ENCODE measurements at places on chromosomes 13 and 19.

GRCh38 chr13:48510698-48511097 lies 22.2 kb downstream of the RCBTB2 start:
- DNase-seq = no peak

- DNase-seq = no peak
Measured at GRCh38 chr19:10670876-10671804, 17.0 kb downstream of the ILF3 start.

DNA sequence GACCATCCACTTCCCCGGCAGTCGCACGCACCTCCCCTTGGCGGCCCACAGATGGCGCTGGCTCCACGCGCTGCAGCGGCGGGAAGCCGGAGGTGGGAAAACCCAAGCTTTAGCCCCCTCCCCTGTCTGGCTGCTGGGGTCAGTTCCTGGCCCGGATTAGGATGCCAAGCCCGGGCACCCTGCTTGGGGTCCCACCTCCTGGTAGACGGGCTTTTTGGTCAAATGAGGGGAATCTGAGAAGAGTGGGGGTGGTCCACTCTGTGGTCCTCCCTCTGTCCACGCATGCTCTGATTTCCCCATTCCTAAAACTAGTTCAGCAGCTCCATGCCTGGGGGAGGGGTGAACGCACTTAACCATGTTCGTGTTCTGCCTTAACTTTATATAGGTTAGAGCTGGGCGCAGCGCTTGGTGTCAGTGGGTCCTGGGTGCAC lies 8.1 kb upstream of the ADGRE2 start:
- no peak for DNase-seq

GRCh38 chr13:66558506-66558905 lies 671.6 kb downstream of the PCDH9 start:
- DNase-seq = no peak

GRCh38 chr13:51723529-51723928 lies 80.4 kb downstream of the DHRS12 start:
- no peak for DNase-seq

DNA sequence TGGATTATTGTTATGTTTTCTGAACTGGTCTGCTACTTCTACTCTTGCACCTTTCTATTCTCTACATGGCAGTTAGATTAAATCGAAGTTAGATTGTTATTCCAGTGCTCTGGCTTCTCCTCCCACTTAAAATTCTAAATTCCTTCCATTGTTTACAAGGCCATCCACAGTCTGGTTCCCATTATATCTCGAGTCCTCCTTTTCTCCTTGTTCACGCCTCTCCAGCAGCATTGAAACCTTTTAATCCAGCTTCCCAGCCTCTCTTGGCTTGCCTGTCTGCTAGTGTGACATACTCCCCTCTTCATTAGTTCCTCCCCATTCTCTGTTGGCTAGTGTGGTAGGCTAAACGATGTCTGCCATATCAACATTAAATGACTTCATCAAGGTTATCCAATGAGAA lies 54.5 kb downstream of the DNAJC15 start:
- no peak for DNase-seq

GRCh38 chr13:73465617-73465971 lies 406.8 kb downstream of the KLF5 start:
- no peak for DNase-seq

GRCh38 chr13:59991395-59991794 lies 172.3 kb downstream of the DIAPH3 start:
- no peak for DNase-seq

GRCh38 chr13:37382146-37382545 lies 216.4 kb downstream of the POSTN start:
- DNase-seq = no peak

GRCh38 chr13:78228940-78229339 lies 310.3 kb upstream of the EDNRB start:
- no peak for DNase-seq

DNA sequence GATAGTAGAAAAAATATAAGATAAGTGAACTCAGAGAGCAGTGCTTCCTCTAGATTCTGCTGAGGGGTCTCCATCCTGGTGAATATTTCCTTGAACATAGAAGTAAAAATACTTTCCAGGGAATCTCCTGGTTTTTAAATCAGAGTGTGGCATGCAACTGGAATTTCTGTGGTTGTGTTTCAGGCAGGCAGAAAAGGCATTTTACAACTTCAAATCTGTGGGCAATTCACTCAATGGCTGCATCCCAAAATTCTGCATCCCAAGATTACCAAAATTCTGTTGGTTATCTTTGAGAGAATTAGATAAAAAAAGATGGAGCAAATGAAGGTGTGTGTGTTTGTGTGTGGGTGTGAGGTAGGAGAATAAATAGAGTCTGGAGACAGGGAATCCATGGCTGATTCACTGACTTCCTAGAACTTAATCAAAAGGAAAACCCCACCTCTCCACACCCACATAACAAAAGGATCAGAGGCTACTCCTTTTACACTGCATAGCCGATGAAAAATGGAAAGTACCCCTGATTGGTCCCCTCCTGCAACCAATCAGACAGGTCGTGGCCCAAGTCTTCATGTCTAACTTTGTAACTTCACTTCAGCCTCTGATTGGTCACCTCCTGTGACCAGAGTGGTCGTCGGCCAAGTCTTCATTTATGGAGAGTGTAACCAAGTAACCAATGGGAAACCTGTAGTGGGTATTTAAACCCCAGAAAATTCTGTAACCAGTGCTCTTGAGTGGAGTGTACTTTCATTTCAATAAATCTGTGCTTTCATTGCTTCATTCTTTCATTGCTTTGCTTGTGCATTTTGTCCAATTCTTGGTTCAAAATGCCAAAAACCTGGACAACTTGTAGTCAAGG lies 112.8 kb downstream of the DLEU7 start:
- no peak for DNase-seq

GRCh38 chr13:32496599-32497160 lies 41.9 kb downstream of the N4BP2L2 start:
- no peak for DNase-seq

GRCh38 chr13:32629866-32630265 lies 43.6 kb downstream of the PDS5B start:
- DNase-seq = no peak

GRCh38 chr19:41166944-41167804 lies 25.8 kb upstream of the CYP2S1 start:
- no peak for DNase-seq

- DNase-seq = peak; percentile 15
Measured at GRCh38 chr19:19661675-19662251, 1.7 kb downstream of the ATP13A1 start.

DNA sequence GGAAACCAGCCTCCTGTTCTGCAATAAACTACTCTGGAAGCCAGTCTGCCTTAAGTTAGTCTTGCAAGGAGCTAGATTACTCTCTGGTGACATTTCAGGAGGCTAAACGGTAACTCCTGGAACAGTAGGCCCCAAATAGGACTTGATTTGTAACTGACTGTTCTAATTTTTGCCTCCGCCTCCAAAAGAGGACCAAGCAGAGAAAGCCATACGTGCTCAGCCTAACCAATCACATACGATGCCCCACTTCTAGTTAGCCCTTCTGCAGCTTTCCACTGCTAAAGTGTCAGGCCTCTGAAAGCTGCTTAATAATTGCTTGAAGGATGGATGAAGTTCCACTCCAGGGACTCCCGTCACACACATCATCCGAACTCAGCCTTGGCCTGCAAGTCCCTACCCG lies 744 bp downstream of the ZNF805 start:
- no peak for DNase-seq

DNA sequence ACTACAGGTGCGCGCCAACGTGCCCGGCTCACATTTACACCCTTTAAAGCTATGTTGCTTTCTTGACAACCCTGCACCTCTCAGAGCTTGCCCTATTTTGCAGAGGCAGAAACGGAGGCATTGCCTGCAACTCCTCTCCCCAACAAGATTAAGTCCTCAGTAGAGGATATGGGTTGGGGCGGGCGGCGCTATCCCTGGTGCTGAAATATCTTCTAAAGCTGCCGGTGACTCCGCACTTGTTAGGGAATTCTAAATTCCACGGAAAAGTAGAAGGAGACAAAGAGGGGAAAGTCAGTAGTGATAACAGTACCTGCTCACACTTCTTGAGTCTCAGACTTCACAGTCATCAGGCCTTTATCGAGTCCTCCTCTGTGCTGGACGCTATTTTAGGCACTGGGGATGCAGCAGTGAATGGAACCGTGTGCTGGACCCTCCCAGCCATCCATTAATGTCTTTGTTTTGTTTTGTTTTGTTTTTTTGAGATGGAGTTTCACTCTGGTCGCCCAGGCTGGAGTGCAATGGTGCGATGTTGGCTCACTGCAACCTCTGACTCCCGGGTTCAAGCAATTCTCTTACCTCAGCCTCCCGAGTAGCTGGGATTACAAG lies 18.0 kb downstream of the SLC5A5 start:
- no peak for DNase-seq

DNA sequence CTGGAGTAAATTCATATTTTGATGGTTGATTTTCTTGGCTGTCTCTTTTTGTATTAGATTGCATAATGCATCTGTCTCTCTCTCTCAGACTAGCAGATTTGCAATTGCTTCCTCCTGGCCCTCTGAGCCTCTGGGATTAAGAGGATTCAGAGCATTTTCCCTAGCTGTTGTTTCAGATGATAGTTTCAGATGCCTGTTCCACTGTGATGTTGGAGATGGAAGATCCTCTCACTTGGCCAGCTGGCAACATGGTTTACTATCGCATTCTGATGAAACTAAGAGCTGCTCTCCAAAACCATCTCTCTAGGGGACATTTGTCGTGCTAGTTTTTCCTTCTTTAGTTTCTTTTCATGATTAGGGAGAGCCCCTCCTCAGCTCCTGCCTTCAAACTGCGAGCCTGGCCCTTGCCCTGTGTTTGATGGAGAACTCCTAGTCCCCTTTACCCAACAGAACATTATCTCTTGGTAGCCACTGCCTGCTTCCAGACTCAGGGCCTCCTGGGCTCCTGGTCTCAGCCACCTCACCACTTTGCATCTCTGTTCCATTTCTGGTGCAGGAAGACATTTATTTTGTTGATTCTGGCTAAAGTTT lies 244.6 kb downstream of the B3GLCT start:
- no peak for DNase-seq

GRCh38 chr13:111411151-111411858 lies 90.9 kb downstream of the TEX29 start:
- no peak for DNase-seq

DNA sequence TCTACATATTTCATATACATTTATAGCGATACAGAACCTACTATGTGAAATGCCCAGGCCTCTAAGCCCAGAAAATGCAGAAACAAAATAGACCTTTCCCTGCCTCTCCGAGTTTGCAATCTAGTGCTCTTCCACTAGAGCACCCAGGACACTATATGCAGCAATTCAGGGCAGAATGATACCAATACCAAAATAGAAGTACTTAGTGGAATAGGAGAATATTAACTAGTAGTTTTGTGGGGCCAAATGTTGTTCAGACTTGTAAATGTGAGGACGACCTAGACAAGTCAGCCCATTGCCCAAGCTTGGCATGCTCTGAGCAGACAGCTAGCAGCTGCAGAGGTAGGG lies 35.8 kb upstream of the FLT1 start:
- no peak for DNase-seq

- no peak for DNase-seq
Measured at GRCh38 chr19:34818270-34818669, 45.3 kb upstream of the ZNF599 start.

DNA sequence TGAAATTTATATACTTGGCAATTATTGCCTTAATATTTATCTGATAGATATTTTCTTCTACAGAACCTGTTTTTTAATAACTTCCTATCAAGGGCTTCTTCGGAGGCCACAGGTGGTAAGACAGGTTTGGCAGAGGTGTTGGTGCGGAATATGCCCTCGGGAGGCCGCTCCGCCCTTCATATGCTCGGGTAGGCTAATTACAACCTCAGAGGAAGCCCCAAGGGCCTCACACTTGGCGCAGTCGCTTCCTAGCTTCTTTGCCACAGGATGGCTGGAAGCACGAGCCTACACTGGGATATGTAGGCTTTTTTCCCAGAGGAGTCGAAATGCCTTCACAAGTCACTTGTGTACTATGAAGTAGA lies 68.8 kb downstream of the LMO7 start:
- no peak for DNase-seq

GRCh38 chr13:110628477-110628793 lies 13.1 kb downstream of the NAXD start:
- no peak for DNase-seq

GRCh38 chr19:294946-295686 lies 3.9 kb upstream of the PLPP2 start:
- peak; percentile 44 for DNase-seq

DNA sequence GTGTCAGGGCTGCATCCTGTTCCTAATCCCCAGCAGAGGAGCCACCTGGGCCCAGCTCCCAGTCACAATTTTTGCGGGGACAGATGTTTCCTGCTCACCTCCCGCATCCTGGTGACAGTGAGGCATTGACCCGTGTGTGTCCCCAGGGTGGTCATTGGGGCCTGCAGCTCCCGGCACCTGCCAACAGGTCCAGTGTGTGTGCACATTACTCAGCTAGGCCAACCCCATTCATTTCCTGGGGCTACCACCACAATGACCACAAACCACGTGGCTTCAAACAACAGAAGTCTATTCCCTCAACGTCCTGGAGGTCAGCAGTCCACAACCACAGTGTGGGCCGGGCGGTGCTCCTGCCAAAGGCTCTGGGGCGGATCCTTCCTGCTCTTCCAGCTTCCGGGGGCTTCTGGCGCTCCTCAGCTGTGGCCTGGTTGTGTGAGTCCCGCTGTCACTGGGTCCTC lies 11.9 kb upstream of the F2RL3 start:
- no peak for DNase-seq

DNA sequence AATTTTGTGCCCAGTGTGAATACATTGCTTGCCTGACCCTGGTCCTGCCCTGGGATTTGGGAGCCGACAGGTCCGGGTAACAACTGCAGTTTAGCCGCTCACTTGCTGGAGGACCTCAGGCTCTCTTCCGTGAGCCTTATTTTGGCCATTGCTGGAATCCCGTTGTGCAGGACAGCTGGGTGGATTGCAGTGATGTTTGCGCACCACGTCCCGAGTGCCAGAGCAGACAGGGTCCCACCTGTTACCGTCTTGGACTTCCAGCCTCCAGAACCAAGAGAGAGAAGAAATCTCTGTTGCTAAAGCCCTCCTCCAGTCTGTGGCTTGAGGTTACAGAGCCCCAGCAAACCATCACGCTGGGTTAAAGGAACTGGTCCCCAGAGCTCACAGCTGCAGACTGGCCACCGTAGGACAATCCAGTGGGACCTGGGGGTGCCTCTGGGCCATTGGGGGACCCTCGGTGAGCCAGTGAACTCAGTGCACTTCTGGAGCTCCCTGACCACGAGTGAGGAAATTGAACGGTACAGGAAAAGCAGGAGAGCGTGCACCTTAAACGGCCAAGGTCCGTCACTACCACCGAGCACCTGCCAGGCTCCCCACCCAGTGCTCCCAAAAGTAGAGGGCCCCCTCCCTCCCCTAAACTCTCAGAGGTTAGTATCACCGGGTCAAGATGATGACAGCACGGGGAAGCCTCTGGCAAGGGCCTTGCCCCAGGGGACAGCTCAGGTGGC lies 92.9 kb downstream of the GNG7 start:
- DNase-seq = no peak

Data from T-cell (primary cell).